Activated CD4-positive, alpha-beta T cell treated with anti-CD3 and anti-CD28 coated beads, Interleukin-2, amount 10 ng/mL, durations not matched to agents 7 days and 5 days (primary cell): ENCODE measurements at places on chromosomes 3 and 15. TPM values are rescaled to one million over a fixed set of nuclear protein-coding genes. Genes with fewer than 3 reads are reported as not detected.

Gene TOP2B
- total RNA-seq, result 117 TPM

Gene TMEM207
- not detected for total RNA-seq

Gene CAMKV
- total RNA-seq, result not detected

Gene EIF4E3
- total RNA-seq, result 83.9 TPM

Gene LRRIQ4
- total RNA-seq, result not detected

Gene CLSTN2
- total RNA-seq, result not detected

Gene CYP1A1
- total RNA-seq, result 2.9 TPM

Gene ZBTB20
- total RNA-seq, result 11.0 TPM

Gene RTF1
- 40.4 TPM for total RNA-seq

Gene TATDN2
- total RNA-seq, result 78.4 TPM

Gene TRIM42
- total RNA-seq, result not detected

Gene SACM1L
- 61.3 TPM for total RNA-seq
